ENCODE measurements at places on chromosomes 7 and 10.

- DNase-seq, result no peak
These were observed 115.2 kb downstream of the SORBS1 start for GRCh38 chr10:95445837-95446486.

DNA sequence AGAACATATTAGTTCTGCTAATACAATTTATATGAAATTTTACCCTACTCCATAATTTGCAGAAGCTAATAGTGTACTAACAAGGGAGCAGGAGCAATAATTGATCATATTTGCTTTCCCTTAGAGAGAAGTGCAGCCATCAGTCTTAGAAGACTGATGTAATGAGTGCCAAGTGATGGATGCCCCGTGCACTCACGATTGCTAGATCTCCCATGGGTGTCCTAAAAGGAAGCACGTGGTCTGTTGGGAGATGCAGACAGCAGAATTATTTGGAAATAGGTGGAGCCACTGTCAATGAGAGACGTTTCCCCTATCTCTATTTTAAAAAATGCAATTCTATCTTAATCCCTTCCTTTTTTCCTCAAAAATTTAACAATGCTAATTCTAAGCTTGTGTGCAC is 772.2 kb upstream of the C7orf33 start:
- no peak for DNase-seq

DNA sequence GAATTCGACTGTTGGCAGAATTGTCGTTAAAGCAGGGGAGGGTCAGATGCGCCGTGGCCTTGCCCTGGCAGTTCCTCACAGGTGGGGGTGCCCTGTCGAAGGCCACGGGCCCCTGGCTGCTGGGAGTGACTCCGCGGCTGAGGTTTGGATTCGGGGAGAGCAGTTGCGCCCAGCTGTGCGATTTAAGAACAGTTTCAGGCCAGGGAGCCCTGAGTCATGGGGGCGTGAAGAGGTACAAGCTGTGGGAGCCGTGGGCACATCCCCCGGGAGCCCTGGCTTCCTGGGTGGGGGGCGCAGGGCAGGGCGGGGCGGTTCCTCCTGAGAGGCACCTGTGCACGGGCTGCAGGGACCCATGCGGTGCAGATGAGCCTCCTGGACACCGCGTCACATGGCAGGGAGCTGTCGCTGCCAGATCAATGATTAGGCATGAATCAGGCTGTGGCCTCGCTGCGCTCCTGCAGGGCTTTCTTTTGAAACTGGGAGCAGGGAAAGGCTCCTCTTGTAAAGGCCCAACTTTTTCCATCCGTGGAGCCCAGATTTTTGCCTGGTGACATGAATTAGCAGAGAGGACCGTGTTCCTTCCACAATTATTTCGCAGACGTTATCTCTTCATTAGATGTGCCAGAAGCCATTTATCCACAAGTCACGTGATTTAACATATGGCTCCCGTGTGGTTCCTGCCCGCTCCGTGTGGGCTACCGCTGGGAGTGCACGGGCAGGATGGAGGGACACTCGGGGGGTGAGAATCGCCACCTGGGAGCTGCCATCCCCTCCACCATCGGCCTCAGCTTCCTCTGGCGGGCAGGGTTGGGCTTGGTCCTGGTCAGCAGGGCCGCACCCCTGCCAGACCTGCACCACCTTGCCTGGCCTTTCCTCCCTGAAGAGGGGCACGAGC is 918 bp downstream of the PWWP2B start:
- DNase-seq, result no peak

DNA sequence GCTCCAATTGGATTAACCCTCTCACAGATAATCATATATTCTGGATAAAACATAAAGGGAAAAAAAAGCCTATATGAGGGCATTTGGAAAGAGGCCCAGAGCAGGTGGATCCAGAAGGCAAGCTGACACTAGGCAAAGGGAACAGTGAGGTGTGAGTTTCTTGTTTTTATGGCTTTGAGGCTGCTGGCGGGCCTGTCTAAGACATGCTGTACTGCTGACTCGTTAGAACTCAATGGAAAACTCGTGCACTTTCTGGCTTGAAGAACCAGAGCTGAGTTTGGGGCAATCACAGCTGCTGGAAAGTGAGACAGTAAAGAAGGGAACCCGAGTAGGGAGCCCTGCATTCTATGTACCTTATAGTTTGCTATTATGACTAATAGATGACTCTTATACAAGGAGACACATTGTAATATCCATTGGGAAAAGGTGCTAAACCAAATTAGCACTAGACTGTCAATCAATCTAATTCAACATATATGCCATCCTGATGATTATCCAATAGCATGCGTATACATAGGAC is 637.1 kb downstream of the GATA3 start:
- DNase-seq, result no peak

DNA sequence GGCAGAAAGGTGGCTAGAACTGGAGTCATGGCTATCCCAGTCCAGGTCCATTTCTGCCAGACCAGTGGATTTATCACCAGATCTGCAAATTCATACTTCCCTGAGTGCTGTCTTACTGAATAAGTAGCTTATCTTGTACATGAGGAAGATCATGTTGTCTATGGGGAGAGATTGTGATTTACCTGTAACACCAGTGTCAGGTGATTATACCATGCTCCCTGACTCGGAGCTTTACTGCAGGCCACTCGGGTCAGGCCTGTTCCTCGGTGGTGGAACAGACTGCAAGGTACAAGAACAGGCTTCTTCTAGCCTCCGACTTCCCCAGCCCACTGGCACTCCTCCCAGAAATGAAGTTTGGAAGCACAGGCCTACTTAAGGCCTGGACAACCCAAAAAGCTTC is 42.6 kb upstream of the DLG5 start:
- DNase-seq, result no peak

DNA sequence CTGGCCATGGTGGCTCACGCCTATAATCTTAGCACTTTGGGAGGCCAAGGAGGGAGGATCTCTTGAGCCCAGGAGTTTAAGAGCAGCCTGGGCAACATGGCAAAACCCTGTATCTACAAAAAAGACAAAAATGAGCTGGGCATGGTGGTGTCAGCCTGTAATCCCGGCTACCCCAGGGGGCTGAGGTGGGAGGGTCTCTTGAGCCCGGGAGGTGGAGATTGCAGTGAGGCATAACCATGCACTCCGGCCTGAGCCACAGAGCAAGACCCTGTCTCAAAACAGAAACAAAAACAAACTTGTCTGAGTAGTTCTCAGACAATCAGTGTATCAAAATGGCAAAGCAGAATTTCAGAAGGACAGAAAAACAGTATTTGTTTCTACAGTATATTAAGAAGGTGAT is 45.2 kb upstream of the BPGM start:
- DNase-seq, result no peak

GRCh38 chr7:84790882-84791281 is 396.0 kb downstream of the SEMA3D start:
- DNase-seq, result no peak

GRCh38 chr10:49690698-49691356 is 11.4 kb downstream of the C10orf53 start:
- no peak for DNase-seq

GRCh38 chr7:13988731-13989125 is 738 bp downstream of the ETV1 start:
- no peak for DNase-seq

- DNase-seq, result no peak
These were observed 80.7 kb downstream of the AGMO start for GRCh38 chr7:15481132-15481531.

- no peak for DNase-seq
These were observed 725.8 kb downstream of the PARD3 start for GRCh38 chr10:34089253-34089652.

GRCh38 chr10:110994406-110995086 is 75.1 kb downstream of the SHOC2 start:
- no peak for DNase-seq

DNA sequence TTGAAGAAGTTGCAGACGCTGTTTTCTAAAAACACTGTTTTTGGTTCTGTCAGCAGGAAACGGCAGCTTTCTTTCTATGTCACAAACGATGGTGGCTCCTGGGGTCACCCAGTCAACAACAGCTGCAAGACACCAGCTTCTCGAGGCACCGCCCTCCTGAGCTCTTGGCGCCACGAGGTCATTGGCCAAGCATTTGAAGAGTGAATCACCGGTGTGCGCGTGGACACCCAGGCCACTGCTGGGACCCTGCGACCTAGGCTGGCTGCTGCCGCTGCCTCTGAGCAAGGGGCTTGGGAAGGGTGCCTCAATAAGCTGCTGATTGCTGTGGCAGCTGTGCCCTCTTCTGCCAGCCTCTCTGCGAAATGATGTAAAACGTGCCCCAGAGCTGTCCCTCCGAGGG is 22.5 kb upstream of the VIPR2 start:
- no peak for DNase-seq

- DNase-seq, result no peak
These were observed 73.8 kb downstream of the ZNF277 start for GRCh38 chr7:112280267-112280666.

- DNase-seq, result no peak
These were observed 551.7 kb upstream of the POT1 start for GRCh38 chr7:125481323-125481722.

DNA sequence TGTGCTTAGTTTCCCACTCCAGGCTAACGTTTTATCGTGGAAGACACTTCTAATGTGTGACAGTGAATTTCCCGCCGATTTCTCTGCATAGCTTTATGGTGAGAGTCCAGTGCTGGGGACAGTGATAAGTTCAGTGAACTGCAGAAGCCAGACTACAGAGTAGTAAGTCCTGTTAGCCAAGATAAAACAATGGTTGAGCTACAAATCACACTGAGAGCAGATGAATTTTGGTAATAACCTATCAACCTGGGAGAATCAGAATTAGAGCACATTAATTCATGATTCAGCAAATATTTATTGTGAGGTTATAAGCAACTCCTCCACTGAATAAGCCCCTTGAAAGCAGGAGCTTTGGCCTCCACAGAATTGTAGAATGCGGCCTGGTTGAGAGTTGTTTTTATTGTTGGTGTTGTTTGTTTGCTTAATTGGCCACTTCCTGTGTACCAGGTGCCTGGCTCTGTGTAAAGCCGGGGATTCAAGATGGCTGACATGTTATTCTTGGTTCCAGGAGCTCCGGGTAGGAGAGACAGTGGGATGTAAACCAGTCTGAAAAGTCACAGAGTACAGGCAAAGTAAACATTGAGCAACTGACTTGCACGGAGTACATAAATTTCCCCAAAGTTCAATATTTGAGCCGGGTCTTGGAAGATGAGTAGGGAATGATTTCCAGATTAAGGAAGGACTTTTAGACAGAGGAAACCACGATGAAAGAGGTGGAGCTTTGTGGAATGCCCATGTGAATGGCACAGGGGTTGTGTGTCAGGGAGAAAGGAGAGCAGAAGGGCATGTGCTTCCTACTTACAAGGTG is 112.7 kb downstream of the SNX10 start:
- no peak for DNase-seq

DNA sequence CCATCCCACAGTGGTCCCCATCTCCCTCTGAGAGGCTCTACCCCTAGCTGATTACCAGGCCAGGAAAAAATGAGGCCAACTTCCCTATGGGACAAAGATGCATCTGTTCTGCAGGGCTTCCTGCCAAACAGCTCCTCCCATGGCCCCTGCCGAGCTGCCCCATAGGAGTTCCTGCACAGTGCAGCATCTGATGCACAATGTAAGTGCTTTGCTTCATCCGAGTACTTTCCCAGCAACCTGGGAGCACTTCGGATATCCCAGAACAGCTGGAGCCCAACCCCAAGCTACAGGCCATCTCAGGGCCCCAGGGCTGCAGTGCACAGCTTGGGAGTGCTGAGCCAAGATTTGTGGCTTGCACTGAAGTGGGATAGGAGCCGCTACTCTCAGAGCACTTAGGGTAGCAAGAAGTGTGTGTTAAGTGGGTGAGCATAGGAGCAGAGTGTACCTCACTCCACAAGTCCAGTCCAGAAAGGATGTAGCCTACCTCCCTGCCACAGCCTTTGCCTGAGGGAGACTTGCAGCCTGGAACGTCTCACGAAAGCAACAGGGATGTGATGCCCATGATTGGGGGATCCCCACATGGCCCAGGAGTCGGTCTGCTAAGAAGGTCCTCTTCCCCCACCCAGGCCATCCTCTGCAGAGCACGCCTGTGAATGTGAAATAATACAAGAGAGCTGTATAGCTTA is 209.6 kb upstream of the VWC2 start:
- no peak for DNase-seq

DNA sequence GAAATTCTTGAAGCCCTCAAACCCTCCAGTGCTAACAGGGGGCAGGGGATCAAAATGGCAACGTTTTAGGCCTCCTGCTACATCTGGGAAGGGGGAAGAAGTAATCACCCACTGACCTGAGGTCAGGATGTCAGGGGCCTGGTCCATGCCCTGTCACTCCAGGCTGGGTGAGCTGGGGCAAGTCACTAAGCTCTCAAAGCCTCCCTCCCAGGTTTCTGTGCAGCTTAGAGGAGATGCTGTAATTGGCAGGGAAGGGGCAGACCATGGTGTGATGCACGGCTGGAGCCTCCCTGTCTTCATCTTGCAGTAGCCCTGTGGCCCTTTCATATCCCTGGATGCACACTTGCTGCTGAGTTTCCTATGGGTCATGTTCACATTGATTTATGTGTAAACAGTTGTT is 27.2 kb downstream of the LEP start:
- no peak for DNase-seq

GRCh38 chr7:102811942-102812678 is 63.3 kb downstream of the FAM185A start:
- DNase-seq, result no peak

DNA sequence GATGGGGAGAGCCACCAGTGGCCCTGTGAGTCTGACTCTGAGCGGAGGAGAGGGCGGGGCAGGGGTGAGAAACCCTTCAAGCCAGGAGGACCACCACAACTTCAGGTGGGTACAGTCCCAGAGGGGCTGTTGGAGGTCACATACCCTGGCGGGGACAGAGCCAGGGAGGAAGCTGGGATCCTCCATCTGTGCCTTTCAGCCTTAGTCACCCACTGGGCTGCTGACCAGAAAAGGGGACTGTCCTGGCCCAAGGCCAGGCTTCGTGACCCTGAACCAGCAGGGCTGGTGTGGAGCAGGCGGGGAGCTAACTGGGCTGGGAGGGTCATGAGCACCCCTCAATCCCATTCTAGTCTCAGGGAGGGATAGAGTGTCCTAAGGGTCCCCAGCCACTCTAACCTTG is 1.5 kb upstream of the CALHM3 start:
- no peak for DNase-seq

- no peak for DNase-seq
These were observed 111.0 kb downstream of the SMURF1 start for GRCh38 chr7:99032928-99033327.

- no peak for DNase-seq
These were observed 13.1 kb downstream of the TAS2R41 start for GRCh38 chr7:143490717-143491306.

- DNase-seq, result peak; percentile 10
These were observed 162.2 kb downstream of the SH3PXD2A start for GRCh38 chr10:103692952-103693811.

DNA sequence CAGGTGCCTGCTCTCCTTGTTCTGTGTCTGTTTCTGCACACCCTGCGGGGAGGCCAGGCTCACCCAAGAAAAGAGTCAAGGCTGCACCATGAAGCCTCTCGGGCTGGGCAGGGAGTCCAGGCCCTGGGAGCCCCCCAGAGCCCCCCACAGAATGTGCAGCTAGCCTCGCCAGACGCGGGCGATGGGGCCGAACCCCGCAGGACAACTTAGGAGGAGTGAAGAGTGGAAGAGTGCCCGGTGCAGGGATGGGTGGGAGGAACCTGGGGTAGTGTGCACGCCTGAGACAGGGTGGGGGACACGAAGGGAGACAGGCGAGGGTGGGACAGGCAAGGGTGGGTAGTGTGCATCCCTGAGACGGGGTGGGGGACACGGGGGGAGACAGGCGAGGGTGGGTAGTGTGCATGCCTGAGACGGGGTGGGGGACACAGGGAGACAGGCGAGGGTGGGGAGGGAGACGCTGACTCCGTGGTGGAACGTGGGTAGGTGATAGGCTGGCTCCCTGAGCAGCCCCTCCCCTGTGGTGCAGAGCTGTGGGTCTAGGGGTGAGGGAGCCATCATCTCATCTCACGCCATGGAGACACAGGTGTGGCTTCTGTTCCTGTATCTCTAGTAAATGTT is 615.4 kb downstream of the DNAJB6 start:
- DNase-seq, result no peak

- DNase-seq, result no peak
These were observed 269.2 kb downstream of the NRG3 start for GRCh38 chr10:82144153-82144552.

Measured in stimulated activated naive CD4-positive, alpha-beta T cell (primary cell).